ENCODE measurements at places on chromosomes 13 and 19.
A peak's percentile ranks its signal among the peaks of the same experiment; 100 is the strongest.

DNA sequence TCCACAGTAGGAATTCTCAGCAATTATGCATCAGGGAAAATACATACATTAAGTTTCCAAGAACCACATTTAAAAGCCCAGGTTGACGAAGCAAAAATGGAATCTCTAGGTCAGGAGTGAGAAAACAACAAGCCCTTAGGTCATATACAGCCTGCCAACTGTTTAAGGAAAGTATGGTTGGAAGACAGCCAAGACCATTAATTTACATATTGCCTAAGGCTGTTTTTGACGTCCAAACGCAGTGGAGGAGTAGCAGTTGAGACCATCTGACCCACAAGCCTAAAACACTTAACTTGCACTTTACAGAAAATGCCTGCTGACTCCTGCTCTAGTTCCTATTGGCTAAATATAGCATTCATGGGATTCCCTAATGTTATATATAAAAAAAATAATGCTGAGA lies 299.0 kb downstream of the ITGBL1 start:
- no peak for DNase-seq

DNA sequence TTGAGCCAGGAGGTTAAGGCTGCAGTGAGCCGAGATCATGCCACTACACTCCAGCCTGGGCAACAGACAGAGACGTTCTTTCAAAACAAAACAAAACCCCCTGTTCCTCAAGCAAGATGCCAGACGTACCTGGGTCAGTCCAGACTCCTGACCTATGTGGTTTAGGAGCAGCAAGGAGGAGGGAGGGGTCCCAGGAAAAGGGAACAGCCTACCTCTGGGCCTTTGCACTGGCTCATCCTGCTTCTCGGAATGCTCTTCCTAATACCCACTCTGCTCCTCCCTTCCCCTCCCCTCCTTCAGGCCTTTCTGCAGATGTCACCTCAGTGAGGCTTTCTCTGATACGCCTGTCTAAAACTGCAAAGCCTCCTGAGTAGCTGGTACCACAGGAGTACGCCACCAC lies 9.5 kb downstream of the RINL start:
- no peak for DNase-seq

- no peak for DNase-seq
Measured at GRCh38 chr13:35210261-35210660, 266.2 kb downstream of the MAB21L1 start.

GRCh38 chr13:47036294-47037008 lies 139.6 kb upstream of the HTR2A start:
- DNase-seq: no peak

- DNase-seq: no peak
Measured at GRCh38 chr13:46075811-46076210, 23.3 kb upstream of the ZC3H13 start.

- no peak for DNase-seq
Measured at GRCh38 chr19:632579-633067, 714 bp downstream of the POLRMT start.

GRCh38 chr13:95703576-95703975 lies 26.6 kb downstream of the DNAJC3 start:
- DNase-seq: no peak

DNA sequence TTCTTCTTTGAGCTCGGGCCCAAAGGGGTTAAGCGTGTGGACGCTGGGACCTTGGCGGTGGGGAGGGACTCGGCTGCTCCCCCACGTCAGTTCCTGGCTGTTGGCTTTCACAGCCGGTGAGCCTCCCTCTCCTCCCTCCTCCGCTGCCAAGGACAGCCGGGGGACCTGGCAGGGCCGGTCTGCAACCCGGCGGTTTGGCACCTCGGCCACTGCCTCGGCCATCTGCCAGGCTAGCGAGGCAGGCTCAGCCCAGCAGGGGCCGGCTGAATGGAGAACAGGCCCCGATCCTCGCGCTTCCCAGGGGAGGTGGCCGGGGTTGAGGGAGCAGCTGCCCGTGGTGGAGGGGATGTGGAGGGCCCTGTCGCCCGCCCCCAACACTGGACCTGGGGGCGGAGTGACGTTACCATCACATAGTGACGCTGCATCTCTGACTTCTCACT lies 5.0 kb downstream of the TLE5 start:
- no peak for DNase-seq

- no peak for DNase-seq
Measured at GRCh38 chr19:48348045-48348444, 15.7 kb downstream of the TMEM143 start.

DNA sequence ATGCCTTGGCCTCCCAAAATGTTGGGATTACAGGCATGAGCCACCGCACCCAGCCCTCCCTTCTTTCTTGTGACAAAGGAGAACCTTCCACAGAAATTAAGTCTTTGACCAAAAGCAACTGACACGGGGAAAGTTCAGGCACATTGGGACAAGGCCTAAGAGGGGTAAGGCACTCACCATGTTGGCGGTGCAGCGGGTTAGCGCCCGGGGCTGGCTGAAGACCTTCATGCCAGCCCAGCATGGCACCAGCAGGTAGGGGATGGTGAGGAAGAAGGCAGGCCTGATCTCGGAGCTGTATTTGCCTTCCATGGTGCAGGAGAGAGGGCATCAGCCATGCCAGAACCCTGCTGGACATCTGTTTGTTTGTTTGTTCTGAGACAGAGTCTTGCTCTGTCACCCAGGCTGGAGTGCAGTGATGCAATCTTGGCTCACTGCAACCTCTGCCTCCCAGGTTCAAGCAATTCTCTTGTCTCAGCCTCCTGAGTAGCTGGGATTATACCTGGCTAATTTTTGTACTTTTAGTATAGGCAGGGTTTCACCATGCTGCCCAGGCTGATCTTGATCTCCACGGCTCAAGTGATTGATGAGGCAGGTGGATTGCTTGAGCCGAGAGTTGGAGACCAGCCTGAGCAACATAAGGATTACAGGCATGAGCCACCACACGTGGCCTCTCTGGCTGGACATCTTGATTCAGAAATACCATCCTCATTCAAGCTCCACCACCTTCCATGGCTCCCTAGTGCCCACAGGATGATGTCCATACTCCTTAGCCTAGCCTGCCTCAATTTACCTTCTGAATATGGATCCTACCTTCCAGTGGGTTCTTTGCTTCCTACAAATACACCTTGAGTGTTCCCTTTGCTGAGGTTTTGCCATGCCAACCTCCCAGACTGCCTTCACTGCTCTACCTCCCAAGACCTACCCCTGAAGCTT lies 4.4 kb downstream of the TM6SF2 start:
- no peak for DNase-seq

DNA sequence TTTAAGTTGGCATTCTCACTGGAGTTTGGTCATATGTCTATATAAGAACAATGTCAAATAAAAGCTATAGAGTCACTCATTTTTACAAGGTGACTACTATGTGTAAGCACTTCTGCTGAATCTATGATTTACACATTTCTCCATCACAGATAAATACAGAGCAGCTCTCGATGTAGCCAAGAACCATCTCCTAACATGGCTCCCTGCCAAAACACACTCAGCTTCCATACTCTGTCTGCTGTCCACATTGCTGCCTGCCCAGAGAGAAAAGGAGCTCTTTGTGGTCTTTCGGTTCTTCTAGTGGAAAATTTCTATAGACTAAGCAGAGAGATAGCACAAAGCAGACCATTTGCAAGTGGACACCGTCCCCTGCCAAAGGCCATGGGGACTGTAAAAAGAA lies 190.9 kb upstream of the KLF12 start:
- no peak for DNase-seq

GRCh38 chr19:10011974-10012373 lies 1.3 kb upstream of the RDH8 start:
- DNase-seq: no peak

GRCh38 chr19:3048190-3048533 lies 14.1 kb downstream of the TLE5 start:
- DNase-seq: no peak

- DNase-seq: no peak
Measured at GRCh38 chr19:11288349-11288748, 7.6 kb upstream of the TSPAN16 start.

- DNase-seq: no peak
Measured at GRCh38 chr19:8357007-8357521, 6.9 kb upstream of the ANGPTL4 start.

DNA sequence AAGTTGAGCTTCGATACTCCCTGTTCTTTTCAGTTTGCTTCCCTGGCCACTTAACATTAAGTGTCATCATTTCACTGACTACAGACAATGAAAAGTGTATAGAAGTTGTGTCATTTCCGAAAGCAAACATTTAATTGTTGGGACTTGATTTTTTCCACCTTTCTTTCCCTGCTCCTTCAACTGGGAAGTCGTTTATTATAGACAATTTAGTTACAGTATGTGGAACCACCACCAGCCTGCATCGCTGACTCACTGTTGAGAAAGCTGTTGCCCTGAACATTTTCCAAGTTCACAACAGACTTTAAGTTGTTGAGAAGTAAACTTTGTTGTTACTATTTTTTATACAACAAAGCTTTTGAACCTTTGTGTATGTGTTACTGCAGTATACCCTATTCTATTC lies 788.4 kb upstream of the PRR20A start:
- DNase-seq: no peak

DNA sequence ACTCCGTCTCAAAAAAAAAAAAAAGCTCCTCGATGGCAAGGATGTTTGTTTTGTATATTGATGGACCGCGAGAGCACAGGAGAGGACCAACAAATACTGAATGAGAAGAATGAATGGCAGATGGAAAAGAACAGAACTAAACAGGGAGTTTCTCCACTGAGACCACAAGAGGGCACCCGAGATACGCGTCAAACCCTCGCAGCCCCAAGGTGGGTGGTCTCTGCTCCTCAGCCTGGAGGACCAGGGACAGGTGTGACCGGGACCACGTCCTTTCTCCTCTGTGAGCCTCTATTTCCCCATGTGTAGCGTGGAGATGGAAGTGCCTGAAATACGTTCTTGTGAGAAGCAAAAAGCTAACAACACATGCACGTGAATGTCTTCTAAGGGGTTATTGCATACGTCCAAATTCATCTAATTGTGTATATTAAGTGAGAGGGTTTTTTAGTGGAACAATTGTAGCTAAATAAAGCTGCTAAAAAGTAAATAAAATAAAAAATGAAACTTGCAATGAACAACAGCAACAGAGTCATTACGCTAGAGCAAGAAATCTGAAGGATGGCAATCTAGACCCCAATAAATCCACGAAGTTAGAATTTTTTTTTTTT lies 8.3 kb upstream of the CDC42EP5 start:
- DNase-seq: no peak

DNA sequence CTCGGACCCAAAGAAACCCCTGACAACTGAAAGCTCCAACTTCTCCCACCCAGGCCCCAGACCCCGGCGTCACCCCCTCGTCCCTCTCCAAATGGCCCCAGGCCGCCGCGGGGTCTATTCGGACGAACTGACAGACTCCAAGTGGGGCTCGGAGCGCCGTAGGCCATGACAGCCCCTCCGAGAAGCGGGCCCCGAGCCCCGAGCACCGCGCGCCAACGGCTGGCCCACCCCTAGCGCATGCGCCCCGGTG lies 360 bp downstream of the DDX39A start:
- DNase-seq: no peak

- DNase-seq: no peak
Measured at GRCh38 chr19:31706691-31707620, 357.7 kb upstream of the TSHZ3 start.

DNA sequence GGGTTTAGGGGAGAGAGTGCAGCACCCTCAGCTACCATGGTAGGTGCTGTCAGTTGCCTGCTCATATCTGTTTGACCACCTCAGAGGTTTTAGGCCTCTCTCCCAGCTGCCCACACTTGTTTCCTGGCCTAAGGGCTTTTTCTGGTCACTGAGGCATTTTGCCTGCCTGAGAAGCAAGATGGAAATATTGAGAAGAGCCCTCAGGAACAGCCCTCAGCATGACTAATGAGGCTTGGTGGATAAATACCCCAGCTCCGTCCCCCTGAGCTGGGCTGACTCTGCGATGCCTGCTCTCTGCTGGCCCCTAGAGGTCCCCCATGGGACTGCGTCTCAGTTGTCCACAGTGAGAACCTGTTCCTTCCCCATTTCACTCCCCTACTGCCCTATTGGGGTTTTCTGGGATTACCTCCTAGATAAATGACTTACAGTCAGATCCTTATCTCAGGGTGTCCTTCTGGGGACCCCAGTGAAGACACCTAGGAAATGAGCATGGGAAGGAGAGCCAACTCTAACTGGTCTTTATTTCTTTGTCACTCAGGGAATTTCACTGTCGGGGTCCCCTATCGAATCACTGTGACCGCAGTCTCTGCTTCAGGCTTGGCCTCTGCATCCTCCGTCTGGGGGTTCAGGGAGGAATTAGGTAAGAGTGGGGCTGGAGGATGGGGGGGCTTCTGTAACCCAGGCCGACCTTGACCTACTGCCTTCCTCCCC lies 13.3 kb downstream of the PALM3 start:
- peak; percentile 56 for DNase-seq

DNA sequence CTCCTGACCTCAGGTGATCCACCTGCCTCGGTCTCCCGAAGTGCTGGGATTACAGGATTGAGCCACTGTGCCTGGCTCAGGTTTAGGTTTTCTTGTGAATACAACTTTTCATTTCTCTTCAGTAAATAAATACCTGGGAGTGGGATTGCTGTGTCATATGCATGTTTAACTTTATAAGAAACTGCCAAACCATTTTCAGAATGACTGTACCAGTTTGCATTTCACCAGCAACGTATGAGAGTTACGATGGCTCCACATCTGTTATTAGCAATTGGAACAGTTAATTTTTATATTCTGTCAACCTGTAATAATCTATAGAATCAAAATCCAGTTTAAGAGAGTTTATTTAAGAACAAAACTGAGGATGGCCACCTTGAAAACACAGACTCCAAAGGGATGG lies 52.2 kb downstream of the TEX26 start:
- no peak for DNase-seq

DNA sequence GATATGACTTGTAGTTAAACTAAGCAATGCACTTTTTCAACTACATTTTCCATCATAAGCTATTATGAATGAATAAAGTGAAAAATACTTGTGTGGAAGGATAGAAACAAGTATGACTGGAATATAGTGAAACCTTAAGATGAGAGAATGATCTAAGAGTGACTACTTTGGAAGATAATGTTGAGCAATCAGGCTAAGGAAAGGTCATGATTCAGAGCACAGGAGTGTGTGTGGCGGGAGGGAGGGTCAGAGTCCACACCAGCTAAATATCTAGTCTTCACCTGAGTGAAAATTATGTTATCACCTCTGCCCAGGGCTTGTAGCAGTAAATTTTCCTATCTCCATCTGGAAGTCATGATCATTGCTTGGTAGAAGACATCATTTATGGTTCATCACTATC lies 833.4 kb upstream of the ATXN8OS start:
- no peak for DNase-seq

DNA sequence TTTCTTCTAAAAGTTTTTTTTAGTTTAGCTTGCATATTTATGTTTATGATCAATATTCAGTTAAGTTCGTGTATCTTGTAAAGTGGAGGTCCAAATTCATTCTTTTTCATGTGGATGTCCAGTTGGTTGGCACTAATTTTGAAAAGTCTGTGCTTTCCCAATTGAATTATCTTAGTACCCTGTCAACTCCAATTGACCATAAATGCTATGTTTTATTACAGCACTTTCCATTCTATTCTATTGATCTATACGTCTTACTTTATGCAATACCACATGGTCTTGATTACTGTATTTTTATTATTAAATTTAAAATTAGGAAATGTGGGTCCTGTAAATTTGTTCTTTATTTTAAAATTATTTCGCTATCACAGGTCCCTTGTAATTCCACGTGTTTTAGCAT lies 837.6 kb upstream of the SLC10A2 start:
- DNase-seq: no peak

All from activated T-helper 1 cell treated with anti-CD3 and anti-CD28 coated beads, Interleukin-2, amount 50 U/mL, for 16 hours (primary cell).